ENCODE measurements at places on chromosomes 6 and 20. TPM values are rescaled to one million over a fixed set of nuclear protein-coding genes. Genes with fewer than 3 reads are reported as not detected.
A peak's percentile ranks its signal among the peaks of the same experiment; 100 is the strongest.

DNA sequence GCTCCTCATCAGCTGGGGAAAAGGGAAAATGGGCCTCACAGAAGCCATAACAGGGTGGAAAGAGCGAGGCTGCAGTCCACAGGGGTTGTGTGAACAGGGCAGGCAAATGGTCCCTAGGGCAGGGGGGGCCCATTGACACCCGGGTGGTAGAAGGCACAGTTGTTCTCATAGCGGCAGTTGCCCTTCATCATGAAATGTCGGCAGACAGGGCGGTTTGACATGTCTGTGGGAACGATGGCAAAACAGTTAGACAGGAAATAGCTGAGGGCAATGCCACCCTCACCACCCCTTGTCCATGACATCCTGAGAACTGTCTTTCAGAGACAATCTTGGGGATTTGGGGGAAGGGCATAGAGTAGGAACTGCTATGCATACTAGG lies 15.6 kb downstream of the PPP1R10 start:
- no peak for DNase-seq

DNA sequence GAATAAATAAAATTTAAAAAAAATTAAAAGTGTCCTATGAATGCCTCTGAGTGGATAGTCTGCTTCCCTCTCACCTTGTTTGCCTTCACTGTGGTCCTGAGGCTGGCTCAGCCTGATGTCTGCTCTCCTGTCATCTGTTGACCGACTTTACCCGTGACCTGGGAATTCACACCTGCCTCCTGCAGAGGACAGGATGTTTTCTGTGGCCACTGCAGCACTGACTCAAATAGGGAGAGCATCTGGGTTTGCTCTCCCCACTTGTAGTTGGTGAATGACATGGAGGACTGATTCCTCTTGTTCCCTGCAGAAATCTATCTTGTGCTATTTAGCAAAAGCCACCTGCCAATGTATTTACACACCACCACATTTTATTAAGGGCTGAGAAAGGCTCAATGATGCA lies 52.4 kb upstream of the ERVFRD-1 start:
- no peak for DNase-seq

GRCh38 chr20:22924046-22924737 lies 110.9 kb upstream of the SSTR4 start:
- DNase-seq: peak; percentile 11

GRCh38 chr6:125714441-125715090 lies 34.9 kb upstream of the HEY2 start:
- no peak for DNase-seq

DNA sequence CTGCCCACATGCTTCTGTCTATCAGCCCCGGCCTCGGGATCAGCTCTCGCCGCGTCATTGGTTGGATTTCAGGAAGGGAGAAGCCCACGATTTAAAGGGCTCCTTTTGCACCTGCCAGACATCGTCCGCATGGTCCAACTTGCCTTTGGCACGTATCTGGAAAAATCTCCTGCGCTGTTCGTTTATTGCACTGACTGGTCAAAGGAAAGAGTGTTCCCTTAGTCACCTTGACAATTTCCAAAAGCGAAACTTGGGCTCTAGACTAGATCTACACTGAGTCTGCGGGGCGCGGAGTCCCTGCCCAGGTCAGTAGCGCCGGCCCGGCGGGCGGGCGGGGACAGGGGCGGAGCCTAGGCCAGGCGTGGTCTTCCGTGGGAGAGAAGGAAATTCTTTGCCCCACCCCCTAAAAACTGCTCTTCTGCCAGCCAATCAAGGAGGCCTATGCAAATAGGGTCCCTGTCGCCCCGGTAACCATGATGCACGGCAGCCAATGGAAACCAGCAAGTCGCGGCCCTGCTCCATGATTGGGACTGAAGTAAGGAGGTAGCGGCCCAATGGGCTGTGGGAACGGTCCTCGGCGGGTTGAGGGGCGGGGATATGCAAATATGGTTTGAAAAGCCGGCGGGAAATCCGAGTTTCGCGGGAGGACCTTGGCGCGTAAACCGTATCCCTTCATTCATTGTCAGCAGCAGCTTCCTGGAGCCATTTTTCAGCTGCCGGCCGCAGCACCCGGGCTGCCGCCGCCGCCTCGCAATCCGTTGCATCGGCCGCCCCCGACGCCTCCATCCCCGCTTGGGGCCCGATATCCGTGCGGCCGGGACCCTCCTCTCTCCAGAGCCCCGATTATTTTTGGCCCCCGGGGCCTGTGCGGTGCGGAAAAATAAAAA lies at the start of gene E2F3:
Gene E2F3 (plus strand): TSS at position 675 of the 887 bp plus-strand sequence. CDS start 354 bp downstream, outside the sequence.
- DNase-seq: peak; percentile 100

GRCh38 chr6:33391922-33392594 lies 435 bp downstream of the KIFC1 start:
- peak; percentile 21 for DNase-seq

DUSP15 gene
- not detected for total RNA-seq

GJA10 gene
- total RNA-seq: not detected
